ENCODE measurements at places on chromosomes 2 and 18.

GRCh38 chr2:216827073-216827720 is 32.7 kb downstream of the TNP1 start:
- DNase-seq = no peak

- DNase-seq = no peak
Measured at GRCh38 chr2:37798315-37799005, 126.6 kb upstream of the RMDN2 start.

- DNase-seq = no peak
Measured at GRCh38 chr2:1664076-1664605, 80.2 kb downstream of the PXDN start.

DNA sequence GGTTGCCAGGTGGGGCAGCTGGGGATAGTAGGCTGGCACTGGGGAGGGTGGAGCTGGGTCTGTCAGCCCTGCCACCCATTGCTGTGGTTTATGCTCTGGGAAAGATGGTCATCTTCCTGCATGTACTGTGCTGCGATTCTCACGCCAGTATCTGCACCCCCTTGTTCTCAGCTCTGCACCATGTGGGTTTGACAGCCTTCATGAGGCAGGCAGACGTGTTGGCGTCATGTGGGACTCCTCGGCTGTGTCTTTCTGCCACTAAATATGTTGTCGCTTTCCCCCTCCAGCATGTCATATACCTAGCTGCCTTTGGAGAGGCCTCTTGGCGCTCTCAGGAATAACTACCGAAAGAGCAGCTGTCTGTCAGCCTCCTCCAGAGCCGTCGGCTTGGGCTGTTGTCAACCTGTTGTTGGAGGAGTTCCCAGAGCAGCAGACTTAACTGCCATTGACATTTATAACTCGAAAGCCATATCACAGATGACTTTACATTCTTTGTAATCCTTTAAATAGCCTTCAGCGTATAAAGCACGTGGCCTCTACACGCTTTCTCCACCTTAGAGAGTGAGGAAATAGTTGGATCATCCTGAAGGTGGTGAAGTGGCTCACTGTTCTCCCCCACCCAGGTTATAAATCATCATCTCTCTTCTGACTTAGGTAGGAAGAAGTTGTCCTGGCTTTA is 80.4 kb upstream of the MGAT5 start:
- no peak for DNase-seq

All from activated naive CD4-positive, alpha-beta T cell treated with anti-CD3 and anti-CD28 coated beads for 36 hours (primary cell).